ENCODE measurements at places on chromosomes 1 and 21.
A peak's percentile ranks its signal among the peaks of the same experiment; 100 is the strongest.

GRCh38 chr1:50969611-50970508 lies at the start of gene CDKN2C:
Gene CDKN2C (plus strand): TSS chr1:50970245. CDS start chr1:50970369, 124 bp downstream.
- DNase-seq, result peak; percentile 54

GRCh38 chr1:204837440-204838084 lies 33.1 kb upstream of the NFASC start:
- peak; percentile 36 for DNase-seq

DNA sequence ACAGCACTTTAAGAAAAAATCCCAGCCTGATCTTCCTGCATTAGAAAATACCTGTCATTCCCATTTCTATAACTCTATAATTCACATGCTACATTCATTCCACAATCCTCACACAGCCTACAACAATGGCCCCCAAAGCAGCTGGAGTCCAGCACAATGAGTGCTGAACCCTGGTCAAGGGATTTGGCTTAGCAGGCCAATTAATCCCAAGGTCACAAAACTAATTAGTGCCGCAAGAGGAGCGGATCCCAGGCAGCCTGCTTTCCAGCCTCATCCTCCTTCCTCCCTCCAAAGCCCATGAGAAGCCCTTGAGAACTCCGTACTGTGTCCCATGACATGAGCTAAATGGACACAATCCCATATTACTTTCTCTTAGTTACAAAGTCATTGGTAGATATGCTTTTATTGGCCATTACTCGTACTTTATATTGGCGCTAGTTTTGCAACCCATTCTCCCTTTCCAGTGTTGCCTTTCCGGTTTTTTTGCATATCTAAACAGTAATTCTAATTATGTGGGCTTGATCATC lies 94.8 kb downstream of the DAB1 start:
- no peak for DNase-seq

GRCh38 chr1:185365951-185366350 lies 48.9 kb upstream of the IVNS1ABP start:
- DNase-seq, result no peak

- no peak for DNase-seq
Observed at GRCh38 chr1:76240316-76240715, 165.8 kb downstream of the ST6GALNAC3 start.

- no peak for DNase-seq
Observed at GRCh38 chr1:62212411-62212810, 17.8 kb downstream of the L1TD1 start.

GRCh38 chr1:13960375-13960987 lies 260.5 kb downstream of the PRDM2 start:
- peak; percentile 65 for DNase-seq

DNA sequence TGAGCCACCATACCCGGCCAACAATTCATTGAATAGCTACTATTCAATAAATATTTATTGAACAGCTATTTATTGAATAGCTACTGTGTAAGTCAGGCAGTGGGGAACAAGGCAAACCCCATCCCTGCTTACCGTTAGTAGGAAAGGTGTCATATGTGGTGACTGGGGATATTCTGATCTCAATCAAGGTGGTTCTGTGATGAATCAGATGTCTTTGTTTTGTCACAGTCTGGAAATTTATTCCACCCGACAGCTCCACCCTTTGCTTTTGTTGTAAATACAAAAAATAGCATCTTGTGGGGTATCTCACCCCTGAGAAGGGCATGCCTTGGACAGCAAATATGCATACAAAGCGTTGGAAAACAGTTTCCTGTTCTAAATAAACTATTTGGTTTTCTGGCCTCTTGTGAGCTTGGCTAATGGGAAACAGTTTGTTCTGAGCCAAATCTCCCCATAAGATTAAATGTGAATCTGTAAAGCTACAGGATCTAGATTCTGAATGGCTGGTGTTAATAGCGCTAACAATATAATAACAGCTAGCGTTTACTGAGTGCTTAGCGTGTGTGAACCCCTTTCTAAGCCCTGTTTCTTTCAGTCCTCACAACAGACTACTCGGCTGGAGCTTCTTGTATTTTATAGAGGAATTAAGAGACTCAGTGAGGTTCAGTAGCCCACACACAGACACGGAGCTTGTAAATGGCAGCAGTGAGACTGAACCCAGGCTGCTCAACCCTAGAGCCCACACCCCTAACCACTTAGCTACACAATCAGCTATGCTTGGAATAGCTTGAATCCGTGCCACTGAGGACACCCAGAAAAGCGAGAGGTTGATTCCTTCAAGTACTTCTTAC lies 5.5 kb downstream of the PDPN start:
- DNase-seq, result no peak

GRCh38 chr1:213060836-213061235 lies 9.8 kb downstream of the RPS6KC1 start:
- DNase-seq, result no peak

DNA sequence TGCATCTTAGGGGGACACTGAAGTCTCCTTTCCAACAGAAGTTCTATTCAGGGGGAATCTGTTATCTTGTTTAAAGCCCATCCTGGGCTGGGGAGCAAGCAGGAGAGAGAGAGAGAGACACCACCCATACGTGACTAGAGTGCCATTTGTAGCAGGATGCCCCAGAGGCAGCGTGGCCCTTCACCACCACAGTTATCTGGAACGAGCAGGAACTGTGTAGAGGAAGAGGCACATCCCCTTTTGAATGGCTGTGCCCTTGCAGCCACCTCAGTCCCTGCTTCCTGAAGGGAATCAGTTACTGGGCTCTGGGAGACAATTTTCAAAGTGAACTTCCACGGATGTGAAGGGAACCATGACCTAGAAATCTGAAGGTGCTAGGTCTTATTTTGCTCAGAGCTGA lies 19.4 kb upstream of the LAMTOR5 start:
- no peak for DNase-seq

GRCh38 chr1:40984066-40984465 lies 4.6 kb downstream of the CTPS1 start:
- no peak for DNase-seq

- no peak for DNase-seq
Observed at GRCh38 chr21:25536752-25537151, 70.5 kb downstream of the MRPL39 start.

DNA sequence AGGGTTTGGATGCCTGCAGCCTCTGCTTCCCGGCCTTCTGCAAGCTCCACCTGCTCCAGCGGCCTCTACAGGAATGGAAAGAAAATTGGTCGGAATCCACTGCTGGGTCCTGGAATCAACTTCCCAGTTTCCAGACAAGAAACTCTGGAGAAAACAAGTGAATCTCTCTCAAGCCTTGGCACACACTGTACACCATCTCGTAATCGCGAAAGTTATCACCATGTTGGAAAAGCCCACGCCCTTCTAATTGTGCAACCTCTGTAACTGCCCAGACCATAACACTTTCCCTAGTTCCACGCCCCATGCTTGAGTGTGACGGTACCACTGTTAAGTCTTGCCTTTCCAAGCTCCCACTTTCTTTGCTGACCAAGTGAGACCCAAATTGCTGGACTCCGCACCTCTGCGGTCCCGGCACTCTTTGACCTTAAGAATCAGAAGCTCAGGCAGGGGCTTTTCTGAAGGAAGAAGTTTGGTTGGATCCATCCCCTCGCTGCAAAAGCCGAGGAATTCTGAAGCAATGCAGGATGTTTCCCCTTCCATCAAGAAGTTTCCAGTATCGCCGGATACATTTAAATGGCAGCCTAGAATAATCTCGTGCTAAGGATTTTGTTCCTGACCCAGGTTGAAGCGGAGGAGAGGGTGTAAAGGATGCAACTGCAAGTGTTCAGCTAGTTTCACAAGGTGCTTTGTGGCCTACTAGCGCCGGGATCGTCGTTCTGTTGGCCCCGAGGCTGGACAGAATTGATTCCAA lies 6.2 kb downstream of the NR5A2 start:
- no peak for DNase-seq

DNA sequence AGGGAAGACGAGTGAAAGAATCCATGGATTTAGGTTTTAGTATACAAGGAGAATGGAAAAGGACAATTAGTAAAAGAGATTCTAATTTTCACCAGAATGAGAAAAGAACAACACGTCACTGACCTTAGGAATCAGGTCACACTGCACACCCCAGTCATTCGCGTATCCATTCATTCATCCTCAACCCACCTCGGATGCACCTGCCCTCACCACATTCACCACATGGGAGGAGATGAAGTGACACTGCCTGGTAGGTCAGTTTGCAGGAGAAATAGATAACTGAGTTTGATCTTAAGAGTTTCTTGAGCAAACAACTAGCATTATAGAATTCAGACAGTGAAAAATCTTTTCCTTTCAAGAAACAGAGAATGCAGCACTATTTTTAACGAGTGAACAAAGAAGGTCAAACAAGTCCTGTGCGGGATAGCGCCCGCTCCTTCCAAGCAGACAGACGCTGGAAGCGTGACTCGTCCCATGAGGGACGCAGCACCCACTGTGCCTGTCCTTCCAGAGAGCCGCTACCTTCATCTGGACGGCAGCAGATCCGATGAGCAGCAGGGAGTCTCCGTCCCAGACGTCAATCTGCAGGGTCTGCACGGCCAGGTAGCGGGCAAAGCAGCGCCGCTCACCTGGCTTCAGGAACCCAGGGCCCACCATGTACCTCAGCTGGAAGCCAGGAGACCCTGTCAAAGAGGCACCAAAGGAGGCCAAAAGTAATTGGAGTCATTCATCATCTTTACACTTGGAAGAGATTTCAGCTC lies 101.7 kb downstream of the NPHP4 start:
- DNase-seq, result no peak

- no peak for DNase-seq
Observed at GRCh38 chr1:154859786-154860155, 10.3 kb downstream of the KCNN3 start.

DNA sequence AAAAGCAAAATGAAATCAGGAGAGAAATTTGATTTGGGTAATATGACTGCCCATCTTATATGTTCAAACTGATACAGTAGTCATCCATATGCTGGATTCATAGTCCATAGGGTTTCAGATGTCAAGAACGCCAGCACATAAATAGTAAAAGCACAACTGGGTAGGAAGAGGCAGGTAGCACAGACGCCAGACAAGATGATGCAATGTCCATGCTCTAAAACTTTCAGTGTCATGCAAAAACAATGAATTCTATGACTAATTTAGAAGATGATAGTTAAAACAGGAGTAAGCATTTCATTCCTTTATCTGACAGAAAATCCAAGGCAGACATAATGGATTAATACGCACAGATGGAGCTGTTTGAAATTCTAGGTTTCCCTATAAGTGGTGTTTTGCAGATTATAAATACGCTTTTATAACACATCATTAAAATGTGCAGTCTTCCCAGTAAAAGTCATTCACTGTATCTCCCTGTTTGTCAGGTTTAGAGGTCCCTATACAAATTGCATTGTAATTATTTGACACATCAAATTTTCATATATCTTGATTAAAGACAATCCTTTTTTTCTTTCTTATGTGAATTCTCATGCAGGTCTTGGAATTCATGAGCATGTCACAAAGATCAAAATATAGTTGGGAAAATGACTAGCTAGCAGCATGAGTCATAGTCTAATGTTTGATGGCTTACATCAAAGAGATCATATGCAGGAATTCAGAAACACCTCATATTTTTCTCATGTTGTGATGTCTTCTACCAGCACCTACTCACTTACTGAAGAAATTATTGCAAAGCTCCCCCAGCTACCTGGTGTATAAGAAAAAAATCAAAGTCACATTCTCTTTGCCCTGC lies 139.9 kb downstream of the DSCAM start:
- DNase-seq, result no peak

DNA sequence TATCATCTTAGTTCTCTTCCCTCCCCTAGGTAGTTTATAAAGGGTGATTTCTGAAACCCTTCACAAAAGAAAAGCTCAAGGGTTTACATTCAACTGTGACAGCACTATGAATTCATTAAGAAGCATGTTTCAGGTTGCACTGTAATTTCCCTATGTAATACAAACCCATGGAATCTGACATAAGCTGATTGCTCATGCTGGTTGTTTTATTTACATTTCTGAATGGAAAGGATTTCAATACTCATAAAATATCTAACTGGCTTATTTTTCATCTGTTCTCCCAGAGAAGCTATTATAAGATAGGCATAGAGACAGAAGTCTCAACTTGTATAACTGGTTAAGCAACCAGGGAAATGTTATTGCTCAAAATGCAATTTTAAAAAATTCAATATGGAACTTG lies 20.5 kb downstream of the WNT2B start:
- no peak for DNase-seq

GRCh38 chr1:188062456-188062855 lies 1233.7 kb downstream of the PLA2G4A start:
- no peak for DNase-seq

GRCh38 chr1:7691576-7691975 lies 79.5 kb upstream of the VAMP3 start:
- DNase-seq, result no peak

DNA sequence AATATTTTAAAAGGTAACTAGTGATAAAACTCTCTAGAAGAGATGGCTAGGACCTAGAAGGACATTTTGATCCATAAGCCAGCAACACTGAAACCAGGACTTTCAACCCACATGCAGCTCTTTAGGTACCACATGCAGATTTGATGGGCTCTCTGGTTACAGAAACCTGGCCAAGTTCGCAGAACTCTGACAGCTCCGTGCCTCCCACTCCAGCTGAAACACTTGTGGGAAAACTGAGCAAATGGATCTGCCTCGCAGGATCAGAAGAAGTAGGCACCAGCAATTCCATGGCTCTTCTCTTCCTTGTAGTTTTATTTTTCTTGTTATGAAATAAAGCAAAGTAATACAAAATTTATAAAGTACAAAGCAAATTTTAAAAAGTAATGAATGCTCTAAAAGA lies 58.5 kb downstream of the ST6GALNAC5 start:
- no peak for DNase-seq

DNA sequence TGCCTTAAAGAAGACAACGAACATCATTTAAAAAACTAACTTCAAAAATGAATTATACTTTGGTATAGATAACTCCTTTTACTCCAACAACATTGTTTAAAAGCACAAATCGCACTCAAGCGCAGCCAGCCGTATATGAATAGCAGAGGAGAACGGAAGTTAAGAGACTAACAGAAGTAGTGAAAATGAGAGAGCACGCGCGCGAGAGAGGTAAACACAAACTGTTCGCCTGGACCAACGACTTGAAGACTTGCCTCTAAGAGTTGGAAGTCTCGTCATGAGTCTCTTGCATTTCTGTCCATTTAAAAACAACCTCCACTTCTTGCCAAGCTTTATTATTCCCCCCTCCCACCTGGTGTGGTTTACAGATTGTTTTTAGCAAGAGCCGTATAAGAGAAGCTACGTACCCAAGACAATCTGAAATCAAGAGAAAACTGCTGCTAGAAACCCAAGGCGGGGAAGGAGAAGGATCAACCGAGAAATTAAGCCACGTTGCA lies 479 bp downstream of the SELENOF start:
- no peak for DNase-seq

GRCh38 chr1:67169932-67170331 lies 3.7 kb downstream of the IL23R start:
- no peak for DNase-seq
